KBM-7 (cell line): ENCODE measurements at places on chromosomes 3 and 15.

DNA sequence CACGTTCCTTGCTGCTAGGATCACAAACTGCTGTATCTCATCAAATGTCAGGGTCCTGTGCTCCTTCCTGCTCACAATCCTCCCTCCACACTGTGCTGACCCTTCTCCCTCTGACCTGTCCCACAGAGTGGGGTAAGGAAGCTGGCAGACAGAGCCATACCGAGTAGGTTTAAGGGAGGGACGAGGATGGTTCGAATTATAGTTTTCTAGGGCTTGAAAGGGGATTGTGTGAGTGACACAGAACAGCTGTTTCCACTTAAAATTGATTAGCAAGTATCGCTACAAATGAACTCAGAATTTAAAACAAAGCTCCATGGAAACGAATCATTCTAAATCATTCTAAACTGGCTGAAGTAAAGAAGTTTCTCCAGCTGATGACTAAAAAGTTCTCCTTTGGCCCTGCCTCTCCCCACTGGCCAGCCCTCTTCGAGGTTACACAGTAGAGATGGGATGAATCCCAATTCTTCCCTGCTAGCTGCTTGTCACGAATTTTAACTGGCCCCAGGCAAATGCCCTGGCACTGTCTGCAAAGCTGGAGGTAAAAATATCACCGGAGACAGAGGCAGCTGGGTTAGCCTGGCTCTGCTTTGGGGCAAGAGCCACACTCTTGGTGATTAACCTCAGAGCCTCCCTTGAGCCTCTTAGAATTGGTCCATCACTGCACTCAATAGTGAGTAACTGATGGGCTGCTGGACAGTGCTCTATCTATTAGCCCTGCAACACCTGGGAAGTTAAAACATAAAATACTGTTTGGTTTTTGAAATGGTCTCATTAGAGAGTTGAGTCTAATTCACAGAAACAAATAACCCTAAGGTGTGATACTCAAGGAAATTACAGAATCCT is 194.9 kb downstream of the CHST2 start:
- no peak for DNase-seq

GRCh38 chr3:112013058-112013783 is 14.5 kb downstream of the TAGLN3 start:
- peak; percentile 63 for DNase-seq

GRCh38 chr3:138898301-138898700 is 48.6 kb downstream of the FOXL2 start:
- DNase-seq, result no peak

GRCh38 chr3:172478116-172478515 is 29.9 kb upstream of the GHSR start:
- no peak for DNase-seq

DNA sequence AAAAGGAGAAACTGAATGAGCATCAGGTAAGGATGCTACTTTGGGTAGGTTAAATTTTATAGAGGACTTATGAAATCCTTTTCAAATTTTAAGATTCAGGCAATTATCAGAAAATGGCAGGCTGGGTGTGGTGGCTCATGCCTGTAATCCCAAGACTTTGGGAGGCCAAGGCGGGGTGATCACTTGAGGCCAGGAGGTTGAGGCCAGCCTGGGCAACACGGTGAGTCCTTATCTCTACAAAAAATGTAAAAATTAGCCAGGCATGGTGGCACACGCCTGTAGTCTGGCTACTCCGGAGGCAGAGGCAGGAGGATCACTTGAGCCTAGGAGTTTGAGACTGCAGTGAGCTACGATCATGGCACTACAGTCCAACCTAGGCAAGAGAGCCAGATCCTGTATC is 23.1 kb downstream of the DCUN1D1 start:
- no peak for DNase-seq

- DNase-seq, result no peak
These were observed 48.7 kb upstream of the TSC22D2 start for GRCh38 chr3:150359381-150359780.

DNA sequence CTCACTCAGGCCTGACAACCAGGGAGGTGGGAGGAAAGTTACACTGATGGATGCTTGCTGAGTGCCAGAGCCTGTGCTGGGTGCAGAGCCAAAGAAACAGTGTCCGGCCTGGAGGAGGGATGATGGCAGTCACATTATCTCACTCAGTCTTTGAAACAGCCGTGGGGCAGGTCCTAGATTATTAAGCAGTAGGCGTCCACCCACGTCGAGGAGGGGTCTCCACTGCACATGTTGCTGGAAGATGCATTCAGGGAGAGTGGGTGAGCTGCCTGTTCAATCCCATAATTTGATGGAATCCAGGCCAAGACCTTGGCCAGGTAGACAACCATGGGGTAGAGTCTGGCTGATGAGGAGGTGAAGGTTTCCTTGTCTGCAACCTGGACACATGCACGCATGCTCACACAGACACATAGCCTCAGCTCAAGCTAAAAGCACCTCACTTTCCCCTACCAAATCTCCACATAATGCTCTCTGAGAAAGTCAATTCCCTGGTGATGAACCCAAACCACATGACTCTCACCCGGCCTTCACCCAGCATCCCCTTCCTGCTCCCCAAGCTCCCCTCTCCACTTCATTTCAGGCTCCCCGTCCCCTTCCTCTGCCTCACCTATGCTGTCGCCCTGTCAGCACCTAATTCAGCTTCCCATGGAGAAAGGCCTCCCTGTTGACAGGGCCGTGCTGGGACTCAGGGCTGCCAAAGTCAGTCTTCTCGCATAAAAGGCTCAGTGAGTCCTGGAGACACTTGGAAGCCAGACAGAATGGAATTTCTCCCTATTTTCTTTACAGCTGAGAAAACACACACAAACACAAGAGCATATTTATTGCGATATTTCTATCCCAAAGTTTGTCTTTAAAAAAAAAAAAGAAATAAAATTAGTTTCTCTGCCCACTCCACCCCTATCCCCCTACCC is 29.8 kb downstream of the ACAN start:
- no peak for DNase-seq

DNA sequence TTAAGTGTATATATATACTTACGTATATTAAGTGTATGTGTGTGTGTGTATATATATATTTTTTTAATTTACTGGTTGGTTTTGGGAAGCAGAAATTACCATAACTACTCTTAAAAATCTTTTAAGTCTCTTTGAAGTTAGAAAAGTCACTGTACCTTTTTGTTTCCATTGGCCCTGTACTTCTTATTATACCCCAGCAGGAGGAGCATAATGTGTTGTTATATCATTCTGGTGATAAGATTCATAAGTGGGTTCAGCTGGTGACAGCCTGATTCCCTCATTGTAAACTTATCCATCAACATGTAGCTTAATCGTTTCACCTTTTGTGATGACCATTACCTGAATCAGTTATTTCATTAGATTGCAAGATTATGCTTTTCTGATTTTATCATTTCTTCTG is 30.8 kb downstream of the MLH1 start:
- DNase-seq, result peak; percentile 19
